ENCODE measurements at places on chromosomes 11 and 22. TPM values are rescaled to one million over a fixed set of nuclear protein-coding genes. Genes with fewer than 3 reads are reported as not detected.

The INSC gene
- 0.76 TPM for polyA plus RNA-seq

The APOBEC3G gene
- 7.5 TPM for polyA plus RNA-seq

DNA sequence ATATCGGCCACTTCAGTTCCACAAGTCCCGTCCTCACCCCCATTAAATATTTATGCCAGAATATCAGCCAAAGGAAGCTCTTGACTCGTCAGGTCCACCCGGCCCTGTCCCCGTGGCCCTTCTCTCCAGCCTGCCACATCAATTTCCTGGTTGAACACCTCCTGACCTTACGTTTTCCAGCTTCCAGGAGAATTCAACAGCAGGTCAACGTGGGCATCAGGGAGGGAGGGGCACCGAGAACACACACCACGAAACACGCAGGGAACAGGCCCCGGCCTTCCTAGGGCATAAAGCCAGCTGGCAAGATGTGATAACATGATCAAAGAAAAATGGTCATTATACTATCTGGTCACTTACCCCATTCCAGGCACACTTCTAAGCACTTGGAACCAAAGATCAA, 15.3 kb downstream of the SULT4A1 start:
- no peak for DNase-seq

- no peak for DNase-seq
Measured at GRCh38 chr22:38707346-38707745, 1.6 kb downstream of the GTPBP1 start.

DNA sequence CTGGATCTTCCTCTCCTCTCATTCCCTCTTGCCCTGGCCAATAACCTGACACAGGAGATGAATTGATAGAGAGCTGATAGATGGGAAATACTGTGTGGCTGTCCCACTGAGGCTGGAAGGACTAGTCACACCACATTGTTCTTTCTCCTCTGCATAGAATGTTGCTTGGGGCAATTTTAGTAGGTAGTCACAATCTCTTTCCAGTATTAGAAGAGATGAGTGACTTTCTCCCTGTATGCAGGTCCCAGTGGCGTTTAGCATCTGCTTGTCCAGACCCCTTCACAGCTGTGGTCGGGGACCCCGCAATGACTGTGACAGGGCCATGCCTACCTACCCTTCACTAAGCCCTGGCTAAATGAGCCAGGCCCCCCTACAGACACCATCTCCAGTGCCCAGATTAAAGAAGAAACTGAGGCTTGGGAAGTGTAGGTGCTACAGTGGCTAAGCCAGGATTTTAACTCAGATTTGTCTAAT, 24.0 kb upstream of the P2RY2 start:
- DNase-seq = no peak

Measured in left renal cortex interstitium (tissue), 4 donors.